ENCODE measurements at places on chromosomes 2 and 18.
A peak's percentile ranks its signal among the peaks of the same experiment; 100 is the strongest.

DNA sequence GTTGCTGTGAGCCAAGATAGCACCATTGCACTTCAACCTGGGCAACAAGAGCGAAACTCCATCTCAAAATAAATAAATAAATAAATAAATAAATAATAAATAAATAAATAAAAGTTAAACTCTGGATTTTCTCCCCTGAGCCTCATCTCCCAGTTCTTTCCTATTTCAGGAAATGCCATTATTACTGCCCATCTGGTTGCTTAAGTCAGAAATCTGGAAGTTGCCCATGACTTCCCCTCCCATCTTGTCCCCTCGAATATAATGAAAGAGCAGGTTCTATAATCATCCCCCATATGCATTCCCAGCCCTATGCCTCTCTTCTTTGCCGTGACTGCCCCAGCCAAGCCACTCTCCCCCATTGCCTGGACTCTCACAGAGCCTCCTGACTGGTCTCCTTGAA, 4.2 kb upstream of the PSD4 start:
- DNase-seq, result no peak

DNA sequence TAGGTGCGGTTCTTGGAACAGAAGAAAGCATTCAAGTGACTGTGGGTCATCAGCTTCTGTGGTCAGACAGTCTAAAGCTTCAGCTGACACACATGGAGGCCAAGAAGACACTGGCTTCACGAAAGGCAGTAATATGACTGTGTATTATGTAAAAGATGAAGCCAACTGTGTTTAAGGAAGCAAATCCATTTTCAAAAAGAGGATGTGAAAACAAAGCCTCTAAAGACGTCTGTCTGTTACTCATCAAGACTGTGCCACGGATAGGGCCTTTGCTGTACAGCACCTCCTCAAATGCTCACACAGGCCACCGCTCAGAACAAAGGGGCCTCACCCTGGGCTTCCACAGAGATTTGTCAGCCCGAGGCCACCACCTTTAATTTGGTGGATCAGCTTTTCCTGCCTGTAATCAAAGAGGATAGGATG, 21.1 kb upstream of the TMEM163 start:
- DNase-seq, result no peak

- DNase-seq, result no peak
Observed at GRCh38 chr2:31140151-31140550, 1.9 kb upstream of the GALNT14 start.

DNA sequence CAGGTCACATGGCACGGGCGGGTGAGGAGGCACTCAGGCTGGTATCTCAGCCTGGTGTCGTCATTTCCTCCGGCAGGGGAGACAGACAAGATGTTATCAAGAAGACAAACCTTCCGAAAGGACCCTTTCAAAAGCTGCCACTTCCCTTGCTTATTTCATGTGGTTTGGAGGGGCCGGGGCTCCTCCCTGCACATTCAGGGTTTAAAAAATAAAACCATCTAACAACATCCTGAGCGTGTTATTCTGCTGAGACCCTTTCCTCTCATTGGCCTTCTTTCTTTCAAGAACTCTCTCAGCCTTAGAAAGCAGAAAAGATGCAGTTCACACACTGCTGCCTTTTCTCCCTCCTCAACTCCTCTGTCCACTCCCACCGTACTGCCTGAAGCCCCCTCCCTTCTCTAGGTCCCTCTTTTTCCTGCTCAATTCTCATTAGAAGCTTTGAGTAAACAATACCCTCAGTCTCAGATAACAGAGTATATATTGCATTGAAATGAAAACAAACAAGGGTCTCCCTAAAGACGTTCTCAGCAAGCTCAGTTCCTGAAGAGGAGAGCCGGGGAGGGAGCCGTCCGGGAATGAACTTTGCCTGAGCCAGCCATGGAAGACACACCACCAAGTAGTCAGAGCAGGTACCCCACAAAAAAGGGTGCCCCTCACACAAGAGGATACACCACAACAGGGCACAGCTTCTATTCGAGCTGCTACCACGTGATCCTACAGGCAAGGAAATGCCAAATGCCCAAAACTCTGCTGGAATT, 9.7 kb downstream of the SMAD7 start:
- DNase-seq, result no peak

DNA sequence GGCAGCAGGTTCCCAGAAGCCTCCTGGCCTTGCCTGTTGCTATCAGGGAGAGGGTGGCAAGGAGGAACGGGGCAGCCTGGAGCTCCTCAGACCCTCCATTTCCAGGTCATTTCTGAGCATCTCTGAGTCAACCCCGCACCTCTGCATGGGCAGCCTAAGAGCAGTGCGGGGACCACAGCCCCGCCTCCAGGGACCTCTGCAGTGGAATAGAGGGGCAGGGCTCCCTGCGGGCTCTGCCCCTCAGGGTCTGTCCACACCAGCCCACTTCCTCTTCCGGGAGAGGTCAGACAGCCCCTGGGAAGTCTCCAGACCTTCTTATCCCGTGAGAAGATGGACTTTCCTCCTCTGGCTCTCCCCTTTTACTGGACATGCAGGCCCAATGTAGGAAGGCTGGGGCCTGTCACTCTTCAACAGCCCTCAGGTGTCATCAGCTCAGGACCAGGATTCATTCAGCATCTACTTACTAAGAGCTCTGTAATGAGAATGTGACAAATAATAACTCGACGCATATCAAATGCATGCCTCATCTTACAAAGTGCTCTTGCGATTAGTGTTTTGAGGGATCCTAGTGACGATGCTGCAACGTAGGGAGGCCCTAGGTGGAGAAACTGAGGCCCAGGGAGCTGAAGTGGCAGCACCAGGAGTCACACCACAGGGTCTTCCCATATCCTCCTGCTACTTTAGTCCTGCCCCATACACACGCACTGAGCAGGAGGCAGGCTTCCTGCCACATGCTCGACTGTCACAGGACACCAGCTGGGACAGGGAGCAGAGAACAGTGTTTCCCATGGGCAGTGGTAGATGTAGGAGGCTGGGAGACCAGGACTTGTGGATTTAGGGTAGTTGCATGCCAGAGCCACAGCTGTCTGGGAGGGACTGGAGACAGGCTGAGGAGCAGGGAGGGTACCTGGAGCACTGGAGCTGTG, 28.0 kb downstream of the SH2D6 start:
- DNase-seq, result no peak

DNA sequence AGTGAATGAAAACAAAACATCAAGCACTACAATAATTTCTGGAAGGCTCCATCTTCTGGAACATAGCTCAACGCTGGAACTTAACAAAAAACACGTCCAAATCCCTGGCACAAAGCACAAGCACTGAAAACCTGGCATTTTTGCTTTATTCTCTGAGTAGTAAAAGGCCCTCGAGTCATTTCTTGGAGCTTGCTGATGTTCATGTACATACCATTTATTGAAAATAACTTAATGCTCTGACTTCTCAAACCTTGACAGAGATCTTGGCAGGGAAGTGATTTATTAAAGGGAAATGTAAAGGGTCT, 76.5 kb upstream of the STK17B start:
- no peak for DNase-seq

GRCh38 chr18:63905361-63905760, 2.4 kb upstream of the SERPINB10 start:
- DNase-seq, result no peak

DNA sequence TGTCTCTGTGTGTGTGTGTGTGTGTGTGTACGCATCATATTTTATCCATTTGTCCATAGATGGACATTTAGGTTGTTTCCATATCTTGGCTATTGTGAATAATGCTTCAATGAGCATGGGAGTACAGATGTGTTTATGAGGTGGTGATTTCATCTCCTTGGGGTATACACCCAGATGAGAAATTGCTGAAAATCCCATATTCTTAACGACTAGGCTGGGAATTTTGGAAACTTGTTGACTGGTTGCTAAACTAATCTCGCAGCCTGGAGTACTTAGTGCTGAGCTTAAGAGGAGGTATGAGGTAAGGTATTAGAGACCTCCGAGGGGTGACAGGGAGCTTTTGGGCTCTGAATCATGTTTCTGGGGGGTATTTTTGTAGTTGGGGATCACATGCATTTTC, 66.0 kb upstream of the SPRED2 start:
- DNase-seq, result no peak

DNA sequence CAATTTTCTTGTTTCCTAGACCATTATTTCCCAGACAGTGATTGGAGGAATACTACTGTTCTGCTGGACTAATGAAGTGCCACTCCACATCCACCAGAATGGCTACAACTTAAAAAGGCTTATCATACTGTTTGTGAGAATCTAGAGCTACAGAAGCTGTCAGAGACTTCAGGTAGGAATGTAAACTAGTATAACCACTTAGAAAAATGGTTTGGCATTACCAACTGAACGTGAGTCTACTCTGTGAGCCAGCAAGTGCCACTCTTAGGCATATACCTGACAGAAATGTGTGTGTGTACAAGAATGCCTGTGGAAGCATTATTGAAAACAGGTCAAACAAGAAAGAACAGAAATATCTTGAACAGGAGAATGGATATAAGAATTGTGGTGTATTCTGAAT, 4.2 kb upstream of the SCN3A start:
- no peak for DNase-seq

- peak; percentile 40 for DNase-seq
Observed at GRCh38 chr2:218995972-218996711, 2.9 kb upstream of the CRYBA2 start.

DNA sequence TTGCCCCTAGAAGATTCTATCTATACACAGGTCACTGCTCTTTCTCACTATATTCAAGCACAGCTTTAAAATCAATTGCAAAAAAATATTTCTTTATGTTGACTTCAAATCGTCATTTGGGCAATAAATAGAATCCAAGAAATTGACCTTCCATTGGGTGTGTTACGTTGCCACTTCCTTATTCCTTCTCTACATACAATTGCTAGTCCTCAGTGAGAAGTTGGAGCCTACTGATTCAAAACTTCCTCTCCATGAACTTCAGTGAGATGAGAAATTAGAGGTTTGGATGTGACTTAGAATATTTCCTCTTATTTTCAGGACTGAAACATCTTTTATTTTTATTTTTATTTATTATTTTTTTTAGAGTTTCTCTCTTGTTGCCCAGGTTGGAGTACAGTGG, 40.3 kb downstream of the PMAIP1 start:
- DNase-seq, result no peak

DNA sequence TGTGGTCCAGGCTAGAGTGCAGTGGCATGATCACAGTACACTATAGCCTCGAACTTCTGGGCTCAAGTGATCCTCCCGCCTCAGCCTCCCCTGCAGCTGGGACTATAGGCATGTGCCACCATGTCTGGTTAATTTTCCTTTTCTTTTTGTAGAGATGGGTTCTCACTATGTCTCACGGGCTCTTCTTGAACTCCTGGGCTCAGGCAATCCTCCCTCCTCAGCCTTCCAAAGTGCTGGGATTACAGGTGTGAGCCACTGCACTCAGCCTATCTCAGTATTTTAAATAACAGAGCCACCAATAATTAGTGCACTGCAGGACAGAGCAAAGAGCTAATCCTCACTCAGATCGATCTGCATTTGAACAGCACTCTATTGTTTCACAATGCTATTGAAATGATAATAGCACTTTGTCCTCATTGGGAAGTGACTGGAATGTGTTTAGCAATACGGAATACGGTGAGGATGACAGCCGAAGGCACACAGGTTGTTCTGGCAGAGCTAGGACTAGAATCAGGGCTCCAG, 335.9 kb downstream of the DLGAP1 start:
- DNase-seq, result no peak

GRCh38 chr18:73662421-73662820, 485.2 kb downstream of the FBXO15 start:
- no peak for DNase-seq

- no peak for DNase-seq
Observed at GRCh38 chr18:62537042-62537894, 14.4 kb downstream of the ZCCHC2 start.

DNA sequence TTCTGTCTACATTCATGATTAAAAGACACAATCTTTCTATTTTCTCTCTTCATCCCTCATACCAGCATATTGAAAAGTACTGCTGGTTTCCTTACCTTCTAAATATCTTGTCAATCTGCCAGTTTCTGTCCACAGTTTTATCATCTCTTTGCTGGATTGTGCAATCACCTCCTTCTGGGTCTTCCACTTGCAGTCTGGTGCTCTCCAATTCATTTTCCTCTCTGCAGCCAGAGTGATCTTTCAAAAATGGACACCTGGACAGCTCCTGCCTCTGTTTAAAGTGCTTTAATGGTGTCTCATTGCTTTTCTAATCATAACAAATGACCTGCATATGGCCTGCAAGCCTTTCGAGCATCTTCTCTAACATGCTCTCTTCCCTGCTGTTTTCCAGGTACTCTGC, 94.0 kb downstream of the C1QL2 start:
- DNase-seq, result no peak

DNA sequence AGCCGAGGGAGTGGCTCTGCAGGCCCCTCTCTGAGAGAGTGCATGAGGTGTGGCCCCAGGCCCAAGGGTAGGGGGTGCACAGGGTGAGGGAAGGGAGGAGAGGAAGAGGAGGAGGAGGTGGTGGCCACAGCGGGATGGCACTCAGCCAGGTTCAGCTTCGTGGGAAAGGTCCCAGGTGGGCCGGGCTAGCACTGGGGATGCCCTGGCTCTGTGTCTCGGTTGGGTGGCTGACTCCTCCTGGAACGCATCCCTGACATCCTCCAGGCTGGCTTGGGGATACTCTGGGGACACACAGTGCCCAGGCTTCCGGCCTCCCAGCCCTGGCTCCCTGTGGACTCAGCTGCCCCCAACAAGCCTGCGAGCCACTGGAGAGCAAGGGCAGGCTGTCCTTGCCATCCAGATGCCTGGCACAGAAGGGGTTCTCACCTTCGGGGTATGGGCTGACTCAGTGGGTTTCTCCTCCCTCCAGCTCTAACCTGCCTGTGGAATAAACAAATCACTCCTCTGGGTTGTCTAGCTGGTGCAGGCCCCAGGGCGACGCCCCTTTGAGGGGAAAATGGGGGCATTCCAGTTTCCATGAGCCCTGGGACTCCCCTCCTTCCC, 582 bp upstream of the ZAP70 start:
- no peak for DNase-seq

DNA sequence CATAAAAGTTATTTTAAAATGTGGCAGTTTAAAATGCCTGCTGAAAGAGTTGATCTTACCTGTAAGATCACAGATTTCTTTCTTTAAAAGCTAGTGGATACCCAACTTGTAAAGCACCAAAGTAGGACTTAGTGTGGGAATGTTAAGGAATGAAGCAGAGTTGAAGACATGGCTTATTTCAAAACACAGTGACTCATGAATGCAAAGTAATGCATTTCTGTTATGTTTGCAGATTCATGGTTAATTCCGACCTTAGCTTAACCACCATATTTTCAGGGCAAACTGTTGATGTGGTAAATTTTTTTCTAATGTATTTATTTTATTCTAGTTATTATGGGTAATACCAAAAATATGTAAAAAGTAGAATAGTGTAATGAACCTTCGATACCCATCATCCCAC, 206.8 kb upstream of the FOSL2 start:
- no peak for DNase-seq

GRCh38 chr2:222892321-222892720, 31.5 kb downstream of the ACSL3 start:
- DNase-seq, result no peak

DNA sequence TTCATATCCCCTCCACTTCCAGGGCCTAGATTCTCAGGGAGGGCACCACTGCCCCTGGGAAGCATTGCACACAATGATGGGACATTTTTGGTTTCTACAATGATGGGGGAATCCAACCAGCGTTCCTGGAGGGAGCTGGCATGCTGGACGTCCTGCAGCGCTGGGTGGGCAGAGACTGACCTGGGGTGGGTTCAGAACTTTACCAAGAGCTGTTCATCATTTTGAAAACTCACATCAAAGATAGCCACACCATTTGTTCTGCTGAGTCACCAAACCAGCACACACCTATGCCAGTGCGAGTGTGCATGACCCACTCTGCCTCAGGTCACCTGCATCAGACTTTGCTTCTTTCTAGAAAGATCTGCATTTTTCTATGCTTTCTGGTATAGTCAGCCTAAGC, 14.1 kb upstream of the ARMC9 start:
- no peak for DNase-seq
